M059J (cell line): ENCODE measurements at places on chromosomes 3 and 15.

DNA sequence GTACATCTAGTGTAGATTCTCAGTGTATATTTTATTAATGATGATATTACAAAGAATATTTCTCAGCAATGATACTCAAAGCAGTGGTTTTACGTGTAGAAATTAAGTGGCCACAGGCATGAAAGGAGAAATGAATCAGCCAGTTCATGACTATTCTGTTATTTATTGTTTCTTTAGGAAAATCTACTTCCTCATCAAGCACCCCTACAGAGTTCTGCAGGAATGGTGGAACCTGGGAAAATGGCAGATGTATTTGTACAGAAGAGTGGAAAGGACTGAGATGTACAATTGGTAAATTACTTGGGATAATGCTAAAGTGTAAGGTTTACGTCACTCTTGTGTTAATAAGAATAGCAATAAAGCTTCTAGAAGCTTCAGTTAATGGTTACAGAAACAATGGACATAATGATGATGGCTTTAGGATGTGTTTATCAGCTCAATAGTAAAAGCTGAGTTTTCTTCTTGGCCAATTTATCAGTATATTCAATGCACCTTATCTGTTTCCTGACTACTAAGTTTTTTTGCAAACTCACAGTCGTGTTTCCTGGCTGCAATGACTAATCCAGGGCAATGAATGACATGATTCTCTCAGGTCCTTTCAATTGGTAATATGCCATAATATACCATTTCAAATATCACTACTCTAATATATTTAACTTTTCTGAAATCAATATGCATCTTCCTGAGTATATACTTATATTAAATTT, 20.2 kb downstream of the ADGRG7 start:
- peak; percentile 33 for DNase-seq

GRCh38 chr15:100939791-100940190, 20.6 kb downstream of the LRRK1 start:
- no peak for DNase-seq

- DNase-seq: peak; percentile 11
These were observed 848 bp upstream of the CADPS start for GRCh38 chr3:62876064-62876463.

- DNase-seq: no peak
These were observed 989 bp upstream of the VGLL3 start for GRCh38 chr3:86991840-86992435.

DNA sequence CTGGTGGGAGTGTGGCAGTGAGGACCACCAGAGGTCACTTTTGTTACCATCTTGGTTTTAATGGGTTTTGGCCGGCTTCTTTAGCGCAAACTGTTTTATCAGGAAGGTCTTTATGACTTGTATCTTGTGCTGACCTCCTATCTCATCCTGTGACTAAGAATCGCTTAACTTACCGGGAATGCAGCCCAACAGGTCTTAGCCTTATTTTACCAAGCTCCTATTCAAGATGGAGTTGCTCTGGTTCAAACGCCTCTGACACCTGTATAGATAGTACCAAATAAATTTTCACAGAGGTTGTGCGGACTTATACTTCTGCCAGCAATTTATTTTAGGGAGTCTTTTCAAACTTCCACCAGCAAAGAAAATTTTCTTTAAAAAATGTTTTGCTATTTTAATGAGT, 13.6 kb upstream of the SLCO3A1 start:
- no peak for DNase-seq

DNA sequence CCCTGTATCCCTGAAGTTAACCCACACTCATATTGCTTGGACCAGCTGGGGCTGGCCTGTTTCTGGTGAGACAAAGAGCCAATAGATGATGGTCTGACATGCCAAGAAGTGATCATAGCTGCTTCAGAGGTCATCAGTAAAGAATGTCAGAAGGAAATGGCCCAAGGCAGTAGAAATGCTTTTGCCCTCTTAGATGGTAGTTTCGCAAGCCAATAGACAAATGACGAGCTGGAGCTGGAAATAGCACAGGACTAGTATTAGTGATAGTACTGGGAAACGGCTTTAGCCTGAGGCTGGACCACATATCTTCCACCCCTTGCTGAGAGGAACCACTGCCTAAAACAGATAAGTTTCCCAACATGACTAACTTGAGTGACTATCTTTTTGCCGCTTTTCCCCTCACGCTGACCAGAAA, 176.1 kb upstream of the THBS1 start:
- peak; percentile 99 for DNase-seq

- peak; percentile 76 for DNase-seq
These were observed 19.2 kb upstream of the CORO2B start for GRCh38 chr15:68559345-68560310.

DNA sequence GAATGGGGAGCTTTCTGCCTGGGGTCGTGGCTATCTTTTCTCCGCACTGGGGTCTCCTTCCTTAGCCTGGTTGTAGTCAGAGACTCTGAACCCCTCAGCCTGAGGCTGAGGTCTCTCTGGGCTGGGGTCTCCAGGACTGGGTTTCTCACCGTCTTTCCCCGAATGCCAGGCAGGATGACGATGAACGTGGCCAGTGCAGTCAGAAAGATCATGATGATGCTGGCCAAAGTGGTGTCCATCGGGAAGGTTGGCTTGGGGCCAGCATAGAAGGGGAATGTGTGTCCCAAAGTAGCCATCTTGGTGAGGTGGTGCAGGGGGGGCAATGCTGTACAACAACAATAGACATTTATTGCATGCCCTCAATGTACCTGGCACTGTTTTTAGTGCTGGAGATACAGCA, 7.0 kb downstream of the DUOXA1 start:
- no peak for DNase-seq

DNA sequence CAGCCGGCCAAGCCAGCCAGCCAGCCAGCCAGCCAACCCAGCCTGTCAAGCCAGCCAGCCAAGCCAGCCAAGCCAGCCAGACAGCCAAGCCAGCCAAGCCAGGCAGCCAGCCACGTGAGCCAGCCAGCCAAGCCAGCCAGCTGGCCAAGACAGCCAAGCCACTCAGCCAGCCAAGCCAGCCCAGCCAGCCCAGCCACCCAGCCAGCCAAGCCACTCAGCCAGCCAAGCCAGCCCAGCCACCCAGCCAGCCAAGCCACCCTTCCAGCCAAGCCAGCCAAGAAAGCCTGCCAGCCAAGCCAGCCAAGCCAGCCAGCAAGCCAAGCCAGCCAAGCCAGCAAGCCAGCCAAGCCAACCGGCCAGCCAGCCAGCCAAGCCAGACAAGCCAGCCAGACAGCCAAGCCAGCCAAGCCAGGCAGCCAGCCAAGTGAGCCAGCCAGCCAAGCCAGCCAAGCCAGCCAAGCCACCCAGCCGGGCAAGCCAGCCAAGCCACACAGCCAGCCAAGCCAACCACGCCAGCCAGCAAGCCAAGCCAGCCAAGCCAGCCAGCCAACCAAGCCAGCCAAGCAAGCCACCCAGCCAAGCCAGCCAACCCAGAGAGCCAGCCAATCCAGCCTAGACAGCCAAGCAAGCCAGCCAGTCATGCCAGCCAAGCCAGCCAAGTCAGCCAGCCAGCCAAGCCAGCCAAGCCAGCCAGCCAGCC, 199.5 kb downstream of the GOLGA6L6 start:
- DNase-seq: no peak

DNA sequence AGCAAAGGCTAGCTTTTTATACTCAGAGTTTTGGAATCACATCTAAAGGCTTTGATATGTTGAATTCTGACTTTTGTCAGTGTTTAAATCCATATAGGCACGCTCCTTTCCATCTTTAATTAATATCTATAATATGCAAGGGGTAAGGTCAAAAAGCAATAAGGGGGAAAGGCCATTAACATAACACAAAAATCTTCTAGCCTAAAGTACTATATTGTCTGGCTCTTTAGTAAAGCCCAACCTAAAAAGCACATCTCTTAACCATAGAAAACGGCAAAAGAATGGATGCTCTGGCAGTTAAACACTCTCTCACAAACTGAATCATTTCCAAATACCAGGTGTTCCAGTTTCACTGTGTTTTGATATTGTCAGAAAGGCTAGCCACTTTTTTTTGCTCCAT, 76.4 kb downstream of the EFL1 start:
- no peak for DNase-seq

GRCh38 chr15:74613089-74613952, 2.3 kb upstream of the CLK3 start:
- DNase-seq: peak; percentile 63
